ENCODE measurements at places on chromosomes 6 and 20. TPM values are rescaled to one million over a fixed set of nuclear protein-coding genes. Genes with fewer than 3 reads are reported as not detected.

- DNase-seq: no peak
Measured at GRCh38 chr20:59149678-59150504, 13.7 kb upstream of the ZNF831 start.

DNA sequence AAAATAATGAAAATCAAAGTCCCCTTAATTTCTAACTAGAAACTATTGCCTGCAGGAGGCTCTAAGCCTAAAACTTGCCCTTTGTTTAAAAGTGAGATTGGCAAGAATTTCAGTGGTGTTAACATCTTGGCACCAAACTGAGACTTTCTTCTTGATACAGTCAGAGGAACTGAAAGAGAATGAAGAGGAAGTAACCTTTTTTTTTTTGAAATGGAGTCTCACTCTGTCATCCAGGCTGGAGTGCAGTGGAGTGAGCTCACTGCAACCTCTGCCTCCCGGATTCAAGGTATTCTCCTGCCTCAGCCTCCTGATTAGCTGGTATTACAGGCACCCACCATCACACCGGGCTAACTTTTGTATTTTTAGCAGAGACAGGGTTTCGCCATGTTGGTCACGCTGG is 3.6 kb downstream of the DOP1A start:
- DNase-seq: no peak

GRCh38 chr6:137044366-137045221 is at the start of gene IL20RA:
TSS of gene IL20RA (minus strand) at chr6:137044965. CDS start at chr6:137044728, 237 bp downstream.
- DNase-seq: peak; percentile 28

DNA sequence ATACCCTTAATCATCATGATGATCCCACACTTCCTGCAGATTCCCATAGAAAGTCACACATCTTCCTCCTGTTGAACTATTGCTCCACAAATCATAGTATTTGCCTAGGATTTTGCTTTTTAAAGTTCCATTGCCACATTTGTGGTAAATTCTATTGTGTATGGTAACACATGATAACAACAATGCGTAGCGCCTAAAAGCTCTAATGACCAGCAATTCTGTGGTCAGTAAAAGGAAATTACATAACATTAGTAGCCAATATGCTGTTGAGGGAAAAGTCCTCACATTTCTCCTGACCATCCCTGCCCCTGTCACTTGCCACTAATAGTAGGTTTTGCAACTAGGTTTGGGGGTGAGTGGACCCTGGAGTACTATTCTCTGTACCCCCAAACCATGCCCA is 31.8 kb upstream of the PDE7B start:
- no peak for DNase-seq

GRCh38 chr20:46119028-46119546 is 973 bp downstream of the CD40 start:
- no peak for DNase-seq

DNA sequence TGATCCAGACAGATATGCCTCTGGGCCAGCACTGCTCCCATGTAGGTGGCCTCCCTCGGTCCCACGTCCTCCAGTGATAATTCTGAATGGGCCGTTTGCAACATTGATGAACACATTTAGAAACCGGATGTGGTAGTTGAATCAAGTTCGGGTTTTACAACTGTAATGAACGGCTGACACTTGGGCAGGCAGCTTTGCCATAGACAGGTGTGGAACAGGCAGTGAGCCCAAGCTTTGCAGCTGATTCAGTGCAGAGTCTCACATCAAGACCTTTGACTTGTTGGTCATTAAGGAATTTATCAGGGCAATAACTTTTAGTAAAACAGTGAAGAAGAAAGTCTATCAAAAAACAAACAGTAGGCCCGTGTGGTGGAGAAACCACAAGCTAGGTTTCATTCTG is 466.6 kb upstream of the AGPAT4 start:
- DNase-seq: no peak

- DNase-seq: no peak
Measured at GRCh38 chr6:127963495-127963894, 62.6 kb upstream of the THEMIS start.

- no peak for DNase-seq
Measured at GRCh38 chr6:47701363-47701762, 3.0 kb downstream of the ADGRF4 start.

- DNase-seq: no peak
Measured at GRCh38 chr6:43301081-43301870, 3.2 kb downstream of the SLC22A7 start.

GRCh38 chr20:48772183-48772976 is 55.4 kb downstream of the PREX1 start:
- no peak for DNase-seq

DNA sequence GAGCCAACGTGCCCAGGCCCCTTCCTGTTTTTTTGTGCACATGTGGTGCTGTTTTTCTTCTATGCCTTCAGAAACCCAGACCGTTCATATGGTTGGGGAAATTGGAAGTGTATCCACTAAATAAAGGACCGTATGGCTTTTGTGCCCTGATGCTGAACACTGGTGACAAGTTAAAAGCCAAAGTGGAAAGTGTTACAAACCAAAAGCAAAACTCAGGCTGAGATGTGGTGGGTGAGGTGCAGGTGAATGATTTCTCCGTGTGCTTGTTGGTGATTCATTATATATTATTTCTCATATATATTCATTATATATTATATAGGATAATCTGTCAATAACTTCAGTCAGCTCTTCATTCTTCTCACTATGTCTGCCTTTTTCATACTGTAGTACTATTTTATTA is 148.6 kb downstream of the SOBP start:
- no peak for DNase-seq

- no peak for DNase-seq
Measured at GRCh38 chr6:150202404-150202803, 59.6 kb downstream of the PPP1R14C start.

- DNase-seq: peak; percentile 40
Measured at GRCh38 chr6:37074053-37074827, 68.8 kb downstream of the FGD2 start.

DNA sequence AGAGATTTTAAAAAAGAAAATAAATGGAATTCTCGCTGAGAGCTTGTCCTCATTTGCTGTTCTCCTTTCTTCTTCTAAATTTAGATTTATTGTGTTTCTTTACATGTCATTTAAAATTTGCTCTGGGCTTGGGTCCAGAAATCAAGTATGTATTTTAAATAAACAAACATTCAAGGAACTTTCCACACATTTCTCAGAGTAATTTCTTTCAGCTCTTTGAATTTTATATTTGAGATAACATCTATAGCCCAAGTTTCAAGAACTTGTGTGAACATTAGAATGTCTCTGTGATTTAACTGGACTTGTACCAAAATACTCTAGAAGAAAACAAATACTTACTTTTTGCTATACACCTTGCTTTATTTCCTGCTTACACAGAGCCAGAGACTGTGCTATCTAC is 192.3 kb downstream of the TMEM200A start:
- DNase-seq: no peak

DNA sequence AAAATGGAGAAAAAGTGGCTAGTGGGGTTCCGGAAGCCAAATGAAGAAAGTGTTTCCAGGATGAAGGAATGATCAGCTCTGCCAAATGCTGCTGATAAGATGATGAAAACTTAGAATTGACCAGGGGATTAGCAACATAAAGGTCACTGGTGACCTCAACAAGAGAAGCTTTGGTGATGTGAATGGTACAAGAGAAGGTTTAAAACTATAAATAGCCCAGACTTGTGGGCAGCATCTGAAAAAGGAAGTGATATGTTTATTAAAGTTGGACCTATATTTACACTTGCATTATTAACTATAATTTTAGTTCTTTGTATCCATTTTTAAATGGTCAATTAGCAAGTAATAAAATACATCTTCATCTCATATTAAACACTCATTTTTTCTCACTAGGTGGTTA is 45.1 kb downstream of the CGA start:
- DNase-seq: no peak

- DNase-seq: no peak
Measured at GRCh38 chr20:6051505-6051904, 2.4 kb downstream of the LRRN4 start.

- DNase-seq: no peak
Measured at GRCh38 chr6:36826520-36827227, 12.6 kb downstream of the CPNE5 start.

DNA sequence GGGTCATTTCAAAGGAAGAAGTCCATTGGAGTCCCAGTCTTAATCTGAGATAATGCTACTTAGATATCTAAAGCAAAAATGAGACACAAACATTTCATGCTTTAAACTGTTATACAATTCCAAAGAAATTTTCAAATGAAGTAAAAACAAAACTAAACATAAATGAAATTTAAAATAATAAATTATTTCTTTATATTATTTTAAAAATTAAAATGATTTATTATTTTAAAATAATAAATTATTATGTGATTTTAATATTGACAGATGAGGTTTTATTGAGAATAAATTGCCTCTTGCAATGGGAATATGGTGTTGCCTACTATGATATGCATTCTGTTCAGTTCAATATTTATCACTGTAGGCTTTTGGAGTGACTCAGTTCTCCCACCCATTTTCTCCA is 93.7 kb upstream of the BACH2 start:
- no peak for DNase-seq

- DNase-seq: peak; percentile 40
Measured at GRCh38 chr6:161374971-161375873, 101.4 kb upstream of the AGPAT4 start.

- no peak for DNase-seq
Measured at GRCh38 chr20:63940071-63940471, 16.1 kb downstream of the UCKL1 start.

GRCh38 chr20:52031206-52031562 is 160.4 kb downstream of the ZFP64 start:
- DNase-seq: no peak

DNA sequence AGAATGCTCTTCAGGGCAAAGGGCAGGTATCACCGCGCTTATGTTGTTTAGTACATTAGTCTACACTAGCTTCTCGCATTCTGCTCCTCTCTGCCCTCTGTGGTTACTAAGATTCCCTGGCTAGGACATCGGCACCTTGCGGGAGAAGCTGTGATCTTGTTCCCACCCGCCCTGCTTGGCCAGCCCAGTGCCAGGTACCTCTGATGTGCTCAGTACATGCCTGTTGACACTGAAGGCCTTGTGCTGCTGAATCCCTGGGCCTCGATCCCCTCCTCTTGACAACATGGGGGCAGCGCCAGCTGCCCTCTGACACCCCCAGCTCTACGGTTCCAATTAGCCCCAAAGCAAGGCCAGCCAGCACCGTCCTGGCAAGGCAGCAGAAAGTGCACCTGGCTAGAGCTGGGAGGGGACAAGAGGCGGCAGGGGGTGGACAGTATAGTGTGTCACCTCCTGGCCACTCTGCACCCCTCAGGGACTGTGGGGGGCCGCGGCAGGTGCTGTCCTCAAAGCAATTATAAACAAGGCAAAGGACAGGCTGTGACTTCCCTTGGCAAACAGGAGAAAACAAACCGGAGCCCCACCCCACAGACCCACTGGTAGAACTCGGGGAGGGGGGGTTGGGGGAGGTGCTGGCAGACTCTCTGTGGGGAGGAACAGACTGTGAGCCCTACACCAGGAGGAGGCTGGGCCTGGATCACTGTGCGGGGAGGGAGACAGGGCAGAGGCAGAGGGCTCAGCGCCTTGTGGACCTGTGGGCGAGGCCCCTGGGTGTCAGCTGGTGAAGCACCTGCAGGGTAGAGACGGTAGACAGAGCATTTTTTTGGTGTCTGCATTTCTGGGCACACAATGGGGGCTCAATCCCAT is 7.1 kb downstream of the TFEB start:
- no peak for DNase-seq

GRCh38 chr6:111423055-111423633 is 59.9 kb downstream of the REV3L start:
- DNase-seq: no peak

DNA sequence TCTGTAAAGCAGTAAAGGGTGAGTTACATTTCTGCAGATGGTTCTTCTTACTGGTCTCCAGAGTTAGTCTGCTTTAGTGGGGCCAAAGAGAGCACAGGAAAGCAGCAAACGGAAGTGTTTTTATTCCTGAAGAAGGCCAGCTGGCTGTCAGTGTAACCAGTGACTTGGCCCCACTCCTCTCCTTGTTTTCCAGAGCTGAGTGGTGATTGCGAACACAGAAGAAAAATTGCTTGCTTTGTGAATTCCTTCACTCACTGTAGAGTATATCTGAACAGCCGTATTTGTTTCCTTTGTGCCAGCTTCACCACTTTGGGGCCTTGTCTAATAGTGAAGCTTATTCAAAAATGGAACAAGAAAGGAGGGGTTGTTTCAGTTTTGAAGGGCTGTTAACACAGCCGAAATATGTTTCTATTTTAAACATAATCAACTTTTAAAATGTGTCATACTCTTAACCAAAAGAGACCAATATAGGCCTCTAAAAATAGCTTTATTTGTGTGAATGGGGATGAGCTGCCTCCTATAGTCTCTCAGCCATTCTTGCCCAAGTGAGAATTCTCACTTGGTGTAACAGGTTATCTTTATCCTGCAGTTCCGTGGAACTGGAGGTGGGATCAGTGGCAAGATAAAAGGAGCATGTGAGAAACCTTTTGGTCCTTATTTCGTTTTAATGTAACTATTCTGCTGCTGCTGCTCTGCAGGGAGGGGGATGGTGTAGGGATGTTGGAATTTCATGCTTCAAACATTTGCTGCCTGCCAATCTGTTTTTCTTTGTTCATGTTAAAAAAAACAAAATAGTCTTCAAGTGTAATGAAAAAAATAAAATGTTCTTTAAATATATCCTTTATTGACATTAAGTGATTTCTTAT is 37.8 kb downstream of the ZC2HC1B start:
- no peak for DNase-seq

DNA sequence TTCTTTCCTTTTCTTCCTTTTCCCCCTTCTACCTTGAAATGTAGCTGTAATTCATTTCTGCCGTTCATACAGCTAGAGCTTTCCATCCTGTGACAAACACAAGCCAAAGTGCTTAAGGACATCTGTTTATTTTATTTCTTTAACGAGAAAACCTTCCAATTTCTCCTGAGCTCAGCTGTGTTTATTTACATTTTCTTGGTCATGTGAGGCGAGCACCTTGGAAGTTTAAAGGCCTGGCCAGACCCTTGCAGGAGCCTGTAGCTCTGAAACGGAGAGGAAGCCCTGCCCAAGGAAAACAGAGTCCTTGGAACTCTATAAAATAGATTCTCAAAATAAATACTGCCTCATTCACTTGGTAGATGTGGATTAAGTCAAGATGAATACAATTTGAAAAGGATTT is 223.1 kb downstream of the EYA2 start:
- no peak for DNase-seq

VGLL2 gene
- total RNA-seq: not detected

EYS gene
- total RNA-seq: 13.2 TPM

SPTLC3 gene
- not detected for total RNA-seq

CNBD2 gene
- total RNA-seq: 4.7 TPM

TRIM10 gene
- not detected for total RNA-seq

CDH22 gene
- total RNA-seq: 7.9 TPM

FABP7 gene
- total RNA-seq: 3.3 TPM

ABHD16B gene
- total RNA-seq: not detected

PBOV1 gene
- not detected for total RNA-seq

All from glutamatergic neuron (in vitro differentiated cells).